GM13976 (cell line): ENCODE measurements at places on chromosomes 2 and 18.

- DNase-seq: no peak
Measured at GRCh38 chr18:58087928-58088690, 44.1 kb downstream of the NEDD4L start.

DNA sequence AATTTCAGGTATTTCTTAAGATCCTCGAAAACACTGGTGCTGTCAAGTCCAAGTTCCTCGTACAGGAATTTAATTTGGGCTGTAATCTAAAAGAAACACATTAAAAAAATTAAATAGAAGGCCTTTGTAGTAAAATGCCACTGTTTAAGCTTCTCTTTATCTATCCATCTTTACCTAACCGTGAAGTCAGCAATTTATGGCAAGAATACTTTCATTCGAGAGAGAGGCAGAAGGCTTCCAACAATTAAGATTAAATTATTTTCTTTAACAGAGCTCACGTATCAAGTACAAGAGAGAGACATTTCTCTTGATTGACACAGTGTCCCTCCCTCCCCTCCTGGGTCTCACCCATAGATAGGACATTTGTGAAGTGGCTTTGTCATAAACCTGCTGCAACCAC is 39.9 kb downstream of the PREPL start:
- DNase-seq: no peak

DNA sequence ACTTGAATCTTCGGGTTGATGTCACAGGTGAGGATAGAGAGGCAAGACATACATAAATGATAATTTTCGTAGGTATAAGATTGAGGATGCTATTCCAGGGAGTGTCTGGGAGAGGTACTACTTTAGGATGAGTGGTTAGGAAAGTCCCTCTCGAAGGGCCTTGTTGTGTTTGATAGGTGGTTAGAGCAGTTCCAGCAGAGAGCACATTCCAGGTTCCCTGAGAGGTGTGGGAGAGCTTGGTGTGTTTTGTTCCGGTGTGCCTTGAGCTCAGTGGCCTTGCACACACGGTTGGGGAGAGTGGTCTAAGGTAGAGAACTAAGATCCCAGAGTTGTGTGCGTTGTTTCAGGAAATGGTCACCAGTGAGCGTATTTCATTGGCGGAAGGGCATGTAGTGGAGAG is 191.4 kb downstream of the ZNF407 start:
- DNase-seq: no peak

DNA sequence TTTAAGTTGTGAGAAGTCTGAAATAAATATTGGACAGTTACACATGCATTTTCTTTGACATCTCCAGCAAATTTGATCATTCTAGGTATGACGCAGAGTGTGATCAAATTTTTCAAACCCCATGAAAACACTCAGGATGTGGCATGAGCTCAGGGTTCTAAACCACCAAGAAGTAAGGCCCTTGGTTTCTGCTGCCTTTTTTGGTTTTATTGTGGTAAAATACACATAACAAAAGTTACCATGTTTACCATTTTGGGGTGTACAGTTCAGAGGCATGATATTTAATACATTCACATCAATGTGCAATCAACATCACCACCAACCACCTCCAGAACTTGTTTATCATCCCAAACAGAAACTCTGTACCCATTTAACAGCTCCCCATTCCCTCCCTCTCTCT is 64.3 kb upstream of the TTN start:
- no peak for DNase-seq

GRCh38 chr2:174636987-174637386 is 39.4 kb upstream of the WIPF1 start:
- DNase-seq: no peak

DNA sequence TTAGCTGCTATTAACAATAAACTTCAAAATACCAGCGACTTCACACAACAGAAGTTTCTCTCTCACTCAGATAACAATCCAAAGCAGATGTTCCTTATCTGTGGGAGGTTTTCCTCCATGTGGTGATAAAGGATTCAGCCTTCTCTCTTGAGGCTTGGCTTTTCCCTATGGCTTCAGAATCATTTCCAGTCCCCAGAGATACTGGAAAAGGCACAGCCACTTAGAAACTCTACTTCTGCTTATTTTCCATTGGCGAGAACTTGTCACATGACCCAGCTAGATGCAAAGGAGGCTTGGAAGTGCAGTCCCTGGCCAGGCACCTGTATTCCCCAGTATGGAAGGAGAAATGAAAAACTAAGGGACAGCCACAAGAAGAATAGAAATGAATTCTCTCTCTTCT is 344.8 kb downstream of the MTX2 start:
- DNase-seq: no peak

- no peak for DNase-seq
Measured at GRCh38 chr2:57674743-57675142, 371.9 kb upstream of the VRK2 start.

- DNase-seq: no peak
Measured at GRCh38 chr2:217219164-217219520, 359.3 kb upstream of the TNP1 start.

DNA sequence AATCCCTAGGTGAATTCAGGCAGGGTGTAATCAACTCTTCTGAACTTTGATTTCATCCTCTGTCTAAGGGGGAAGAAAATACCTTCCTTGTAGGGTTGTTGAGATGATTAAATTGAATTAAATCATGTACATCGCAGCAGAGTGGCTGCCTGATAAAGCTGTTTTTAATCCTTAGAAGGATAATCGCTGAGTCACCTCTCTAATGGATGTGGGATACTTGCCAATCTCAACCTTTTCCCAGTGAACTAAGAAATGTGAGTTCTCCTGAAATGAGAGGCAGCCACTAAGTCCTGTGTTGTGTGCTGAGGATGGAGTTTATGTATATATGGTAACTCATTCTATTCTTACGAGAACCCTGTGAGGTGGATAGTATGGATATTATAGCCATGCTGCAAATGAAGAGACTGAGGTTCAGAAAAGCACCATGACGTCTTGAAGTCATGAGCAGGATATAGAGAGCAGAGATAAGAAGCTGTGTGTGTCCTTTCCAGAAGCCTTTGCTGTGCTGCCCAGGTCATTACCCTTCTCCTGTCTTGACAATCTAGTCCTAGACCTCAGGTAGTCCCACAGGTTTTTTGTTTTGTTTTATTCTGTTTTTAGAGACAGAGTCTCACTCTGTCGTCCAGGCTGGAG is 93.3 kb downstream of the HNRNPLL start:
- DNase-seq: no peak

GRCh38 chr2:224555823-224556366 is 29.3 kb downstream of the CUL3 start:
- no peak for DNase-seq

- DNase-seq: no peak
Measured at GRCh38 chr2:40421631-40422297, 30.1 kb downstream of the SLC8A1 start.

DNA sequence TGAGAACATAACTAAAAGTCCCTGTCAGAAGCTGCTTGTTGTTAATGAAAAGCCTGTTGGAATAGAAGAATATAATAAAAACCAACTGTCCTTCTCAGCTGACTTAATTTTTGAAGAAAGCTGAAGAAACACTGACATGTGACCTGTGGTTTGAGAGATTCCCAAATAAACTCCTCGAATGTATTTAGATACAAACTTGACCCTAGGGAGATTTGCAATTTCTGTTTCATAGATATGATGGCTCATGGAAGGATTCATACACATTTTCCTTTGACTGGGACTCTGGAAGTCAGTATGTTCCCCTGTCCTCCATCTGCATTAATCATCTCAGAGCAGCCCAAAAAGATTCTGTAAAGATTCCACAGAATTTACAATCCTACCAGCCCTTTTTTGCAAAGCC is 195.1 kb downstream of the TMEM247 start:
- no peak for DNase-seq

DNA sequence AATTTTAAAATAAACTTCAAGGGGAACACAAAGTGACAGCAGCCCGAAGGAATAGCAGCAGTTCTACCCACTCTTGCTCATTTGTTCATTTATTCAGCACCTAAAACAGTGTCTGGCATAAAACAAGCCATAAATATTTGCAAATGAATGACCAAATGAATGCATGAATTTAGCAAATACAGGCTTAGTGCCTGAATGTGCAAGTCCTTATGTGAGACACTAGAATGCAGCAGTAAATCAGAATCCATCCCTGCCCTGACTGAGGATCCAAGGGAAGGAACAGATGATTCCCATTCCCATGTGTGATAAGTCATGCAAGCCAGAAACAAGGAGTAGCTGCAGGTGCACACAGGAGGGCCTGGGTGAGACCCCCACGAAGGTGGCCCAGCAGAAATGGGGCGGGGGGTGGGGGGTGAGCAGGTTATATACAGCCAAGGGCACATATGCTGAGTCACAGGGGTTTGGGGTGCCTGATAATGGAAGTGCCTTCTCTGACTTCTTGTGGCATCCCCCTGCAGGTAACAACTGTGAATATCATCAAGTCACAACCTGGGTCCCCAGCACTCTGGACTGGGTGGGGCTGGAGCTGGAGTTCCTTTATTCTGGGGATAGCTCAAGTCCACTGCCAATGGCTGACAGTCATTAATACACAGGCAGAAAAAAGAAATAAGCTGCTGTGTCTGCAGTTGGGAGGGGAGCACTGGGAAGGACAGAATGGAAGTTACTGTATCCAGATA is 311.9 kb downstream of the TXNL1 start:
- DNase-seq: no peak

DNA sequence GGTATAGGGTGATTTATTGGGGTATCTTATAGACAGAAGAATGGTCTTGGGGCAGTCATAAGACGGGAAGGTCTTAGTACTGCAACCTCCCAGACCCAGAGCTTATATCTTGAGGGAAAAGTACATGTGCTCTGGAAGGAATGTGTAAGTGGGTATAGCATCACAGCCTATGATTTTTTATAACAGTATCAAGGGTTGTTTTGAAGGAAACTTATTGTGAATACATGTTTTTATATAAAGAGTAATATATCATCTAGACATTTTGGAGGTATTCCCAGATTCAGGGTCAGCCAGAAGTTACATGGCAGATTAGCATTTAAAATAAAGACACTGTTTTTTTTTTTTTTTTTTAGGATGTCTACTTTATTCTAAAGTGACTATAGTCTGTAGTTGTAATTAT is 47.6 kb upstream of the STON1 start:
- DNase-seq: no peak

- no peak for DNase-seq
Measured at GRCh38 chr2:177703159-177703558, 310.6 kb downstream of the AGPS start.

DNA sequence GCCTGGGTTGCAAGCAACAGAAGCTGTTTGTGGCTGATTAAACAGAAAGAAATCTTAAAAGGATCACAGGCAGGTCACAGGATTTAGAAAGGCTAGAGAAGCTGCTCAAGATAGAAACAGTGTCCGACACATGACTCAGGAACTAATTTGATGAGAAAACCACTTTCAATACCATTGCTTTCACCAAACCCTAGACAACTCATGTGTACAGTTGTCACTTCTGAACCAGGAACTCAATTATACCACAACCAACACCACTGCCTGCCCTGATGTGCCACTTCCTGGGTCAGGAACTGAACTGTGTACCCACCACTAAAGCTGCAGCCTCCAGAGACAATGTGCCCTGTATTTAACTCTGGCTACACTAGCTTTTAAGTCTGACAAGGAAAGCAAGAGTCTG is 56.0 kb downstream of the TMEM247 start:
- DNase-seq: no peak

DNA sequence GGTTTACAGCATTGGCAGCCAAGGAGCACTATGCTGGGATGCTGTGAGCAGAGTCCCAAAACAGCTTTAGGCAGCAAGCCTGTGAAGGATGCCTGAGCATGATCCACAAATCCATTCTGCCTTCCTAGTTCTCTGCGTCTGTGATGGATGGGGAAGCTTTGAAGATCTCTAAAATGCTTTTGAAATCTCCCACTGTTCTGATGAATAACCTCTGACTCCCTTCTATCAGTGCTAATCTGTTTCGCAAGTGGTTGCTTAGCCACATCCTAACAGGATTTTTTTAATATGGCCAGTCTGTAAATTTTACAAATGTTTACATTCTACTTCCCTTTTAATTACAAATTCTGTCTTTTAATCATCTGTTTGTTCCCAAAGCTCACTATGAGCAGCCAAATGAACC is 319.2 kb downstream of the GULP1 start:
- no peak for DNase-seq

DNA sequence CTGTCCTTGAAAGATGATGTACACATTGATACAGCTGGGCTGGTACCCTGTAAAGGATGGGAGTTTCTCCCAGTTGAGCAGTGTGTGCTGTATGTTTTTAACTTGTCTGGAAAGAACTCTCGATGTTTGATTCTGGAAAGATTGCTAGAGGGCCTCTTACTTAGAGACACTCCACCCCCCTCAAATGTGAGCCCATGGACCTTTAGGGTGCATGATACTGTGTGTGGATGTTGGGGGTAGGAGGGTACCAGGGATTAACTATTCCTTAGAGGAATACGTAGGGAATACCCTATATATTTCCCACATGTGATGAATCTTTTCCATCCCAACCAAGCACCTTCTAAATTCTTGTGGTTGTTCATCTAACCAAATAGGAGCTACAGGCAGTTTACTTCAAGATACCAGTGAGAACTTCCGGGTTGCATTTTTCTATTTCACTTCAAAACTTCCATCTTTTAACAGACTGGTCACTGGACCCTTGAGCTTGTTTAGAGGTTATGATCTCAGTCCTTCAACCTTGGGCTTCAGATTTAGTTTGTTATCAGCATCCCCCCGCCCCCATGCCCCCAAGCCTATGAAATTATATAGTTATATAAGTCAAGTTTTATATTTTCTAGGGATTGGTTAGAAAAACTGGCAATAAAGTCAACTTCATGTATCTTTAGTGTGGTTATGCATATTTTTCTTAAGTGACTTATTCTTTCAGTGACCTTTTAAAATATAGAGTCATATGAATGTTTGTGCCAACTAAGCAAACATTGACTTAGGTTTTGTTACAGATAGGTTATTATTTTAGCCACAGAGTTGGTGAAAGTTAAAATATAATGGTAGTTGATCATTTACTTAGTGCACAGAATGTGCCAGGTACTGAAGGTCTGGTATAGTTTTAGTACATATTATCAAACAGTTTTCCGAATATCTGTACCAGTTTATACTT is 18.2 kb downstream of the AFTPH start:
- no peak for DNase-seq

GRCh38 chr2:42228101-42228500 is 58.9 kb downstream of the EML4 start:
- no peak for DNase-seq

DNA sequence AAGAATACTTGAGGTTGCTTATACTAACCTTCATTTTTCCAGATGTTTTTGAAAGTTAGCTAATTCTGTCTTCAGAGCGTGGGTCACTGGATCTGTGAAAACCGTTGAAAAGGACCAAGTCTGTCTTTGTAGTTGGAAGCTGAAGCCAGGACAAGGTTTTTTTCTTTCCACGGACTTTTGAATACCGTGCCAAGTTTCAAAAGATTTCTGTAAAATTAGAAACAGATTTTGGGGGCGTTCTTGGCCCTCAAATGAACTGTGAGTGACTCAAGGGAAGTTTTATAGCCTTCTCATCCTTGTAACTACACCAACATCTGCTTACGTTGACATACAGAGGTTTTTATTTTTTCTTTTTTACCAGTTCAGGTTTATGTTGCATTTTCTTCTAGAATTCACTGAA is at the start of gene FAP:
TSS of gene FAP (minus strand) at position 152 of the 400 bp plus-strand sequence. CDS start at position 34, 118 bp downstream.
- no peak for DNase-seq

GRCh38 chr2:96616535-96616934 is 21.6 kb downstream of the KANSL3 start:
- no peak for DNase-seq
